ENCODE measurements at places on chromosomes 12 and 14.

- DNase-seq, result no peak
These were observed 15.1 kb downstream of the FKBP11 start for GRCh38 chr12:48910196-48910595.

- no peak for DNase-seq
These were observed 740.2 kb upstream of the NOVA1 start for GRCh38 chr14:27338012-27338411.

DNA sequence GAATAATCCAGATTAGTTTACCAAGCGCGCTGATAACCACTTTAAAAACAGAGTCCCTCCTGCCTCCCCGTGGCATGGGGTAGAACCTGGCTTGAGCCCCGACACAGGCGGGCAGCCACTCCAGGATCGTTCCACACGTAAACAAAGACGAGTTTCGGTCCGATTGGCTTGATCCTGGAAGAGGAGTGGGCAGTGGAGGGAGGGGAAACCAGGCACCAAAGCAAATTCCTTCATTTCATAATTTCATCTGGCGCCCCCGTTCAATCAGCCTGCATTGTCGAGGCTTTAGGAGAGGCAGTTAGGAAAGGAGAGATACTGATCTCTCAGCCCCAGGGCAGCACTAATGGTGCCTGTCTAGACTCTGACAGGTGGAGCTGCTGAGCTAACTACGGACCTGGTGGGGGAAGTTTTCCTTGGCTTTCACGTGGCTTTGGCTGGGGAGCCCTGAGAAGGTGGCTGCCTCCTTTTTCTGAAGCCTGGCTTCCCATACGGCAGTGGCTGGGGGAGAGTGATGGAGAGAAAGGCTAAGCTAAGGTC, 751 bp upstream of the GPRC5A start:
- peak; percentile 55 for DNase-seq

GRCh38 chr14:100893760-100894159, 9.8 kb downstream of the RTL1 start:
- DNase-seq, result no peak

DNA sequence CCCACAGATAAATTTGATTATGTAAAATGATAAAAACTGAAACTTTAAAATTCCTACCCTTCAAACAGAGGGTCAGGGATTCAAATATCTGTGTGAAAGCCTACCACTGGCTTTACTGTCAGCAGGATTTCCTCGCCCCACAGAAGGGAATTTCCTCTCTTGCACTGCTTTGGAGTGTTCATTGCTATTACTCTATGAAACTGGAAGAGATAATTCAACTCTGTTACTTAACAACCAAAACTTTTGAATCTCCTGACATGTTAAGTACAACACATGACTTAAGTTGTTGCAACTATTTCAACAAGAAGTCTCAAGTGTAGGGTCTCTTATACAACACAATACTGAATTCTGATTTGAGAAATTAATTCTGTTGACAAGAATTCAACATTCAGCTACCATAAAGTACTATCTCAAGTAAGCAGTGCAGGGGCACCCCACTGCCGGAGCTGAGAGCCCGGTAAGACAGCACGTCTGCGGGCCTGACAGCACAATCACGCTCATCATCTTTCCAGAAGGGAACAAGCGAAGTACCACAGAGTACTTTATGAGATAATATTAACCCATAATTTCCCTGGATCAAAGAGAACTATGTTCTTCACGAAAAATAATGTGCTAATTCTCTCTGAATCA, 22.9 kb downstream of the DICER1 start:
- DNase-seq, result no peak

DNA sequence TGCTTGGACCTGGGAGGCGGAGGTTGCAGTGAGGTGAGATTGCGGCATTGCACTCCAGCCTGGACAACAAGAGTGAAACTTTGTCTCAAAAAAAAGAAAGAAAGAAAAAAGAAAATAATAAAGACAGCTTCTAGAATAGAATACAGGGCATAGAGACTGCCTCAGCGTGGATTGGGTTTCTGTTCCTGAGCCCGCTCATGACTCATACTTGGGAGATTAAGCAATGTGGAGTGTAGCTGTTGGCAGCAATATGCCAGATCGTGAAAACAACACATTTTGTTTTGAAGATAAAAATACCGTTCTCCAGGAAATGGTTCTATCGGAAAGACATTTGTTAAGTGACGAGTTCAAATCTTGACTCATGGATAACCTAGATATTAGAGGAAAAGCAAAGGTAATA, 67.2 kb downstream of the GLT1D1 start:
- peak; percentile 41 for DNase-seq

GRCh38 chr12:76946446-76946845, 67.6 kb upstream of the CSRP2 start:
- no peak for DNase-seq

GRCh38 chr12:80213871-80214270, 114.5 kb downstream of the OTOGL start:
- DNase-seq, result no peak
